ENCODE measurements at places on chromosomes 5 and 9. TPM values are rescaled to one million over a fixed set of nuclear protein-coding genes. Genes with fewer than 3 reads are reported as not detected.

GRCh38 chr9:98805506-98806272 is 1.8 kb upstream of the GALNT12 start:
- DNase-seq: no peak

GRCh38 chr5:22531986-22532385 is 321.2 kb downstream of the CDH12 start:
- DNase-seq: no peak

GRCh38 chr9:4386819-4387218 is 87.0 kb upstream of the GLIS3 start:
- no peak for DNase-seq

DNA sequence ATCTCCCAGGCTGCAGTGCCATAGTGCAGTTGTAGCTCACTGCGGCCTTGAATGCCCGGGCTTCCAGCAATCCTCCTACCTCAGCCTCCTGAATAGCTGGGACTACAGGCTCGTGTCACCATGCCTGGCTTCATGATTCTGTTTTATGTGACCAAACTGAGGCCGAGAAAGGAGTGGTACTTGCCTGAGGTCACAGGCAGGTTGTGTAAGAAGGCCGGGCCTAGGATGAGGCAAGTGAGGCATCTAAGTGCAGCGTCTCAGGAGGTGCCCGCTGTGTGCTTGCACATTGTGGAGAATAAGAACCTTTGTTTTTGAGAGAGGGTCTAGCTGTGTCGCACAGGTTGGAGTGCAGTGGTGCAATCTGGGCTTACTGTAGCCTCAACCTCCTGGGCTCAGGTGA is 2.1 kb upstream of the NDST1 start:
- DNase-seq: no peak

The ANKRD18B gene
- 0.97 TPM for total RNA-seq

The GNA14 gene
- 2.0 TPM for total RNA-seq

Measured in pancreas (tissue), 10 donors.